ENCODE measurements at places on chromosomes 7 and 10. TPM values are rescaled to one million over a fixed set of nuclear protein-coding genes. Genes with fewer than 3 reads are reported as not detected.

GRCh38 chr10:24783504-24783903 is 59.8 kb upstream of the ARHGAP21 start:
- H3K27me3 ChIP-seq: no peaks in the 10 kb centered on the region
- DNase-seq: no peak
- no peak overlapping the region for H3K4me3 ChIP-seq
- H3K4me1 ChIP-seq: no peaks in the 10 kb centered on the region
- H3K27ac ChIP-seq: no peak overlapping the region

DNA sequence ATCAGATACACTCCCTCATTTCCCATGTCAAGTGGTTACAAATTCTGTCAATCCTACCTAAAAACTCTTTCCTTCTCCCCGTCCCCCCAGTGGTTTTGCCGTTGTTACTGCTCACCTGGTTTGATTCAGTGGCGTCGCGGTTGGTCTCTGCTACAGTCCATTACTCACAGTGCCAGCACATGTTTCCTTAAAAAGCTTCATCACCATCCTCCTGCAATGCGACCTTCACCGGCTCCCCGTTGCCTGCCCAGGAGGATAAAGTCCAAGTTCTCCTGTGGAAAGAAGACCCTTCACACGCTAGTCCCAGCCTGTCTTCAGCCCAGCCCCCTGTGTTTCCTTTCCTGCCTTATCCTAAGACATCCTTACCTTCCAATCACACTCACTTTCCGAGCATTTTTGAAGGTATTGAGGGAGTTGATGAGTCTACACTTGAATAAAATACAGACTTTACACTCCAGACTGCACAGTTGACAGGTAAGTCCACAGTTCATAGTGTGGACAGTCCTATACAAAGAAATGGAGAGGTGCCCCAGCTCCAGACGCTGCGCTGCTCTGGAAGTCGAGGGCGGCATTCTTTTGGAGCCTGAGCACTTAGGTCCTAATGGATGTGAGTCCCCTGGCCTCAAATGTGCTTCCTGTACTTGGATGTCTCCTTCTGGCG is 3.4 kb upstream of the LARP4B start:
- H3K27me3 ChIP-seq: no peaks in the 10 kb centered on the region
- no peak overlapping the region for H3K4me3 ChIP-seq
- H3K4me1 ChIP-seq: peaks cover 29% of the 10 kb centered on the region
- no peak overlapping the region for H3K27ac ChIP-seq

DNA sequence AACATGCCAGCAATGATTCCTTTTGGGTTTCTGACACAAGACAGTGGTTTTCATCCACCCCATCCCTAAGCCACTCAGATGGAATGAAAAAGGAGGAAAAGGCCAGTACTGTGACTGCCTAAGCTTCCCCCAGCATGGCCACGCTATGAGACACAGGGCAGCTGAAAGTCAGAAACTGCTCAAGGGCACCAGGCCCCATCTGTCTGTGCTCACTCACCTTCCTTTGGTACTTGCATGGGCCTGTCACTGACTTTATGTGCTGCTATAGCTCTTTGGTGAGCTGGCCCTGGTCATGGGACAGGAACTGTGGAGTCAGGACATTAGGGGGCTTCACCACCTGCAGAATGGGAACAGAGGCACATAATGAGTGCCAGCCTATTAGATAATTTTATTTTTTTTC is 21.2 kb upstream of the ACSM6 start:
- H3K4me3 ChIP-seq: no peak overlapping the region
- no peaks in the 10 kb centered on the region for H3K36me3 ChIP-seq
- no peak overlapping the region for H3K27ac ChIP-seq
- peaks cover 2% of the 10 kb centered on the region for H3K27me3 ChIP-seq
- no peak for DNase-seq

DNA sequence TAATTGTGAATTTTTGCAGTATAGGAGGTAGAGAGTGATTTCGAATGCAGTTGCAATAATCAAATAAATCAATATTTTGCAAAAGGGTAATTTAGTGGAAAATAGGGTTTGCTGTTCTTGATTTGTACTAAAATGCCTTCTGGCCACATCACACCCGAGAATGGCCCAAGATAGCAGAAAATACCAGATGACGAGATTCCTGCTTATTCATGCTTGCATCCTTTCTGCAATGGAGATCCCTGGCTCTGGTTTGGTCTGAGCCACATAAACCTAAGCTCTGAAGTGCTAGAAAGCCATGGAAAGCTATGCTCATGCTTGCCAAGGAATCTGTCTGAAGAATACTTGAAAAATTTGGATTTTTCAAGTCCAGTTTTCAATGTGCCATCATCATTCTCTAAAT is 634.2 kb upstream of the COBL start:
- no peaks in the 10 kb centered on the region for H3K36me3 ChIP-seq
- no peaks in the 10 kb centered on the region for H3K27me3 ChIP-seq
- DNase-seq: no peak
- no peaks in the 10 kb centered on the region for H3K4me1 ChIP-seq
- no peak overlapping the region for H3K27ac ChIP-seq

GJC3 gene
- total RNA-seq: 1.6 TPM

NAT16 gene
- not detected for total RNA-seq

CFTR gene
- not detected for total RNA-seq

HHEX gene
- 3.2 TPM for total RNA-seq

HTR7 gene
- total RNA-seq: not detected

CNPY1 gene
- not detected for total RNA-seq

All from naive thymus-derived CD8-positive, alpha-beta T cell (primary cell).